ENCODE measurements at places on chromosomes 5 and 9.
A peak's percentile ranks its signal among the peaks of the same experiment; 100 is the strongest.

- no peak for DNase-seq
These were observed 60.6 kb downstream of the TMEM174 start for GRCh38 chr5:73233461-73234203.

DNA sequence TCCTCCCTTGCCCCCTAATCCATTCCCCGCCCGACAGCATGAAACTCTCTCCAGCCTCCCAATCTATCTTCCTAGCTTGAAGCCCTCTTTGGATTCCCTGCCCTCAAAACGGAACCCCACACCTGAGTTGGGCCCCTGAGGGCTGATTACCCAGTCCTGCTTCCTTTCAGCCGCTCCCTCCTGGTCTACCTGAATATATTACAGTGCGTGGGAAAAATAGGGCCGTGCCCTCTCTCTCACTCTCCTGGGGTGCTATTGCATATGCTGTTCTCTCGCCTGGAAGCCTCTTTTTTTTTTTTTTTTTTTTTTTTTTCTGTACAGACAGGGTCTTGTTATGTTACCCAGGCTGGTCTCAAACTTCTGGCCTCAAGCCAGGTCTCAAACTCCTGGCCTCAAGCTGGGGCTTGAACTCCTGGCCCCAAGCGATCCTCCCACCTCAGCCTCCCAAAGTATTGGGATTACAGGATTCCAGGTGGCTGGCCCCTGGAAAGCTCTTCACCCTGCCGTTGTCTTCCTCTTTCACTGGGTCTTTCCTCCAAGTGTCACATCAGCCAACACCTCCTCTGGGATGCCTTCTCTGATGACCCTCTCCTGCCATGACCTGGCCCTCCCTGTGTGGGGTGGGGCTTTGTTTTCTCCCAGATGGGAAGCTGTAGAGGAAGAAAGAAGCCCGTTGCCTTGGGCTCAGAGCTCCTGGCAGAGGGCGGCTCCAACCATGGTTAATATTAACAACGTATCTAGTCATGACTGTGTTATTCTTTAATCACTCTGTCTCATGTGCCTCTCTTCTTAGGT lies 8.2 kb downstream of the DNM1 start:
- DNase-seq: no peak

DNA sequence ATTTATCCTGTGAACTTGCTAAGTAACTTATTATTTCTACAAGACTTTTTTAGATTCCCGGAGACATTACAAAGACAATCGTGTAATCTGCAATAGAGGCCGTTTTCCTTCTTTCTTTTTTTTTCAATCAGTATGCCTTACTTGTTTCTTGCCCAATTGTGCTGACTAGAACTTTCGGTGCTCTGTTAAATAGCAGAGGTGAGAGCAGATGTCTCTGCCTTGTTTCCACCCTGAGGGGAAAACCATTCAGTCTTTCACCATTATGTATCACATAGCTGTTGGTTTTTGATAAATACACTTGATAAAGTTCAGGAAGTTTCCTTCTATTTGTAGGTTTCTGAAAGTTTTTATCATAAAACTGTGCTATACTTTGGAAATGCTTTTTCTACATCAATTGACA lies 10.3 kb downstream of the SPATA31E1 start:
- DNase-seq: no peak

DNA sequence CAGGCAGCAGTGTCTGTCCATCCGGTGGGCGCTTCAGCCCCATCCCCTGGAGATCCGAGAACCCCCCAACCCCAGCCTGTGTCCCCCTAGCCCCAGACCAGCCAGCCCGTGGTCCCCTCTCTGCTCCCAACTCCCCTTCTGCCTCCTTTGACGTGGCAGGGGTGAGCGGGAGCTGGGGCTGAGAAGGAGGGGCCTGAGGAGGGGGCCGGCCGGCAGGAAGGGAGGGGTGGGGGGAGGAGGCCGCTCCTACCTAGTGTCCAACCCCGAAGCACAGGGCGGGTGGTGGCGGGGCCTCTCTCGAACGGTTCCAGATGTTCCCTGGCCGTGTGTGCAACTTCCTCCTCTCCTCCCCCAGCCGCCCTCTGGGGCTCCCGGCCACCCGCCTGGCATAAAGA lies 31.0 kb downstream of the GOLGA2 start:
- DNase-seq: no peak

DNA sequence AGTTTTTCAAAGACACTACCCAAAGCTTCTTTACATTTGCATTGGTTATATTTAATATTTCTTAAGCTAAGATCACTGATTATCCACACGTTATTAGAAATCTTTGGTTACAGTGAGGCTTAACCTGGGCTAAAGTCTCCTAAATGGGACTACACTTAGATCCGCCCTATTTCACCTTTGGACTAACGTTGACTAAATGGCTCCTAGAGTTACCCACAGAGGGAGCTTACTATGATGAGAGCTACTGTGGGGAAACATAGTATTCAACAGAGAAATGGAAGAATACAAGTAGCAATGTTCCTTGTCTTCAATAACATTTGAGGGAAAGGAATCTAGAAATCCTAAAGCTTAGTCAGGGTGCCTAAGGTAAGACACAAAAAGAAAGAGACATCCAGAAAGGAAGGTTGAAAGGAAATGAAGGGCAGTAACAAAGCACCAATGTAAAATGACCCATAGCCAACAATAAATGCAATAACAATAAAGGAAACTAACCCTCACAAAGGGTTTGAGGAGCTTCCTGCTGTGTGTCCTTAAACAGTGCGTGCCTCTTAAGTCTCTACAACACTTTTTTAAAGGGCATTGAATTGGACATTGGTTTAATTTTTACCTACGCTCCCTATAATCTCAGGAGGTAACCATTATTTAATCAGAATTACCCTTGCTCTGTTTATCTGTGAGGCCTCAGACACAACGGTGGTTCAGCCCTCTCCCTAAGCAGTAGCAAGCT lies 217.1 kb downstream of the PJA2 start:
- DNase-seq: no peak

GRCh38 chr9:18359335-18359734 lies 114.6 kb upstream of the ADAMTSL1 start:
- no peak for DNase-seq

DNA sequence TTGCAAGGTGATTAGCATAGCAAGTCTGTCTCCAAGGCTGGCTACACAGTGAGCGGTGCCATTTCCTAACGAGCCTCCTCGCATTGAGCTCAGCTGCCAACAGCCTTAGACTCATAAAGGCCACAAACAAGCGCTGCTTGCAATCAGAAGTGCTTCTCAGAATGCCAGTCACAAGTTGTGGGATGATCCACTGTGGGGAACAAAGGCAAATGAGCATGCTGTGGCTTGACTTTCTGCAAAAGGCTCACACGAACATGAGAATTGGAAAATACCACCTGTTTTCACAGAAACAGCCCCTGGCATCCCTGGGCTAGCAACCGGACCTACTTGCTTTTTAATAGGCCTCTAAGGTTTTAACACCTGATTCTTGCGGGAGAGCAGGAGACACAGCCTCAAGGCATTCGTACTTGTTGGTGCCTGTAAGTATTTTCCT lies 215.5 kb downstream of the FANCC start:
- no peak for DNase-seq

- DNase-seq: peak; percentile 30
These were observed 246.5 kb downstream of the PTPRD start for GRCh38 chr9:10366171-10366779.

GRCh38 chr9:128033609-128034008 lies 33.5 kb downstream of the NAIF1 start:
- DNase-seq: no peak

DNA sequence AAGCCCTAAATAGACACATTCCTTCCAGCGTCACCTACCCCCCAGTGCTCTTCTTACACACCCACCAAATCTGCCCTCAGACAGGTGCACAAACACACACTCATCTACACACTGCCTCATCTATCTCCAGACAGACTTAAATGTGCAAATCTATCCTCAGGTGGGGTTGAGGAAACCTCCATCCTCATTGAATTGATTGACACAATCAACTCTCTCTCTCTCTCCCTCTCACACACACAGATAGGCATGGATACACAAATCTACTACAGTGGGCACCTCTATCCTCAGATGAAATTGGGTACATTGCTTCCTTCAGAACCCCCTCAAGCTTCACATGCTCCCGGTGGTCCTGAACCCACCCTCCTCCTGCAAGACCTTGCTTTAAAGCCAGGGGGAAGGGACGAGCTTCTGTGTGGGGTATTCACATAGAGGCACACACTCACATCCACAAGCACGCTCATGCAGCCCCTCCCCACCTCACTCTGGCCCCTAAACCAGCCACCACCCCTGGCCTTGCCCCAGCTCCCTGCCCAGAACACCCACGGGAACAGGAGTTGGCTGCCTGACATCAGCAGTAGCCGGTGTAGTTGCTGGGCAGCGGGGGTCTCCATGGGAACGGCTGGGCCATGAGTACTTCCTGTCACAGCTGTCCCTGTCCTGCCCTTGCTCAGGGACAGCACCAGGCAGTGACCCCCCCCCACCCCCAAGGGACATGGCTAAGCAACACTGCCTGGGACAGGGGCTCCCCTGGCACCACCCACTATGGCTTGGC lies 22.8 kb downstream of the PCDH1 start:
- DNase-seq: no peak

DNA sequence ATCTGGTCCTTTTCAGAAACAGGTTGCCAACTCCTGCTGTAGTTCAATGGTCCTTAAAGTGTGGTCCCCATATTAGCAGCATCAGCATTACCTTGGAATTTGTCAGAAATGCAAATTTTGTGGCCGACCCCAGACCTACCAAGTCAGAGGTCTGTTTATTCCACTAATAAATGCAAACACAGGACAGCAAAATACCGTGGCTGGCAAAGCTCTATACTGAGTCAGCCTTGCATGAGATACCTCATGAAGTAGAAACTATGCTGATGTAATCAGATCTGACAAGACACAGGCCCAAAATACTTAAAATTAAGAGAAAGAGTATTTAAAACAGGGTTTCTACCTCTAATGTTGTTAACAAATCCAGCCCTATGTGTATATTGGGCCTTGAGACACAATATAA lies 3.0 kb downstream of the GOLM1 start:
- DNase-seq: no peak

- DNase-seq: no peak
These were observed 838.4 kb upstream of the NUDT12 start for GRCh38 chr5:104400941-104401340.

- no peak for DNase-seq
These were observed 434.0 kb downstream of the NFIB start for GRCh38 chr9:13879981-13880380.

GRCh38 chr5:107468276-107468675 lies 202.5 kb downstream of the EFNA5 start:
- DNase-seq: no peak

DNA sequence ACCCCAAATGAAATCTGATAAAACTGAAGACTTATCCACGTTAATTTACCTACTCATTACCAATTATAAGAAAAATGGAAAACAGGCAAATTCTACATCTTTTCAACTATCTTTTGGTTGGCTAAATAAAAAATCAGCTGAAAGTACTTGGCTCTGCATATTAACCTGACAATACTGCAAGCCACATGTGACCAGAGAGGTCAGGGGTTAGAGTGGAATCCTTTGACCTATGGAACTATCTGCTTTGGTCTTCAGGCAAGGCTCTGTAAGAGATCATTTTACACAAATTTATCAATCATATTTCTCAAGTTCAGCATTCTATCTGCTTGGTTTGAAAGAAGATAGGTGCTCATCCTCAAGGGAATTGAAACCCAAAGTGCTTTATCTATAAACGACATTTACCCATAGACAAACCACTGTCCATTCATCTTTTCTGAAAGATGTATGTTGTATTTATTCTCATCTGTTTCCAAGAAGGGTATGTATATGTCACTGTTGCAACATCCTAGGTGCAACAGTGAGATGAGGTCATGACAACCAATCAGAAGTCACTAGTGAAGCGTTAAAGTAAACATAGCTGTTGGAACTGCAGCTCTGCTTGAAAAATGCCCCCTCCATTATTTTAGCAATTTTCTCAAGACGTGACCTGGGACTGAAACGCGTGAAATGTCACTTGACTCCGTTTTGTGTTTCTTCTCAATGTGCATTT lies 144.9 kb upstream of the POU5F2 start:
- no peak for DNase-seq

DNA sequence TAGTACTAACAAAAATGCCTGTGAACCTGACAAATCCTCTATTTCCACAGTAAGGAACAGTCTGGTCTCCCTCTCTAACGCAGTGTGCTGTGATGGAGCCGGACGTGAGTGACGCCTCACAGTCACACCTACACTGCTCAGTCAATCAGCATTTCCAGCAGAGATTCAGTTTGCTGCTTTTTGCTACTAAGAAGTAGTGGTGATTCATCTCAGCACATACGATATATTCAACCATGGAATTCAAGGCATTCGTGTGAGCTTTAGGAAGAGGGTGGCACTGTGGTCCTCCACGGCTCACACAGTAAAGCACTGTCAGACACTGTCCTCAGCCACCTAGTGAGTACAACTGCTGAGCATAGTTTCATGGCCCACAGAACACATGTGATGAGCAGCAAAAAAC lies 70.9 kb downstream of the SETX start:
- no peak for DNase-seq

DNA sequence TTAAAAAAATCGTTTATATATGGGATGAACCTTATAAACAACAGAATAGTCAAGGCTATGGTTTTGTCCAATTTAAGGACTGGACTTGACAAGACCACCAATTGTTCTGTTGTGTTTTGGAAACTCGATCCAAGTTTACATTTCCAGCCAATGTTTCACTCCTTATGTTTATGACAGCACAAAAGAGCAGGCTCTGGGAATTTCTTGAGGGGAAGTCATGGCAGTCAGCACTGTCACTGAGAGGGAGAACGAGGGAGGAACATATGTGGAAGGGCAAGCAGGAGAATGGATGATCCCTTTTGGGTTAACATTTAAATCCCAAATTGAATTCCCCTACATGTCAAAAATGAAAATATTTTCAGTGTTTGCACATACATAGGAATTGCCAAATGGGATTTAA lies 292.5 kb downstream of the MARCHF11 start:
- DNase-seq: no peak

- DNase-seq: no peak
These were observed 2051.3 kb upstream of the CDH9 start for GRCh38 chr5:29089591-29090130.

DNA sequence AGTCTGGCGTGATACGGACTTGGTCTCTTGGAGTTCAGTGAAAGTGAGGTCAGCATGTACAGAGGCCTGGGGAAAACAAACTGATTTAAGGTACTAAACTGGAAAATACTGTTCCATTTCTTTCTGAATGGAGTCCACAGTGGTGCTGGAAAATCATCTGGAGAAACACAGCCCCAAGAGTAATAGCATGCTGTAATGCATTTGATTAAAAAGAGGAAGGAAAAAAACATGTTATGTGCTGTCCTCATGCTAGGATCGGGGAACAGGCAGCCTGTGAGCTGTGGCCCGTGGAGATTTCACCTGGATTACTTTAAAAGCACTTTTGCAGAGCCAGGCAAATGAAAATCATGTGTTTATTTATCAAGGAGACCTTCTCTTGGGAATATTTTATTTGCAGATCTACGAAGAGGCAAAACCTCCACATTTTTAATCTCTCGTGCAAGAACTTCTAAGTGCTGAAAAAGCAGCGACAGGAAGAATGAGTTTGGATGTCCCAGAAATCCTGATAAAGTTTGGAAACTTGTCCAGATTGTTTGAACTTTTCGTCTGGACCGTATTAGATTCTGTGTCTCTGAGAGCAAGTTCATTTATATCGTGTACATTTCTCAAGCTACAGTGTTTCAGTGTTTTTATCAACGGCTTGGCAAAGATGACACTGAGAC lies 228.8 kb downstream of the GAS1 start:
- no peak for DNase-seq
